Right kidney (tissue), 9 donors: ENCODE measurements at places on chromosomes 13 and 19.

GRCh38 chr19:51552996-51553725, 17.9 kb upstream of the ZNF175 start:
- peak; percentile 44 for DNase-seq

DNA sequence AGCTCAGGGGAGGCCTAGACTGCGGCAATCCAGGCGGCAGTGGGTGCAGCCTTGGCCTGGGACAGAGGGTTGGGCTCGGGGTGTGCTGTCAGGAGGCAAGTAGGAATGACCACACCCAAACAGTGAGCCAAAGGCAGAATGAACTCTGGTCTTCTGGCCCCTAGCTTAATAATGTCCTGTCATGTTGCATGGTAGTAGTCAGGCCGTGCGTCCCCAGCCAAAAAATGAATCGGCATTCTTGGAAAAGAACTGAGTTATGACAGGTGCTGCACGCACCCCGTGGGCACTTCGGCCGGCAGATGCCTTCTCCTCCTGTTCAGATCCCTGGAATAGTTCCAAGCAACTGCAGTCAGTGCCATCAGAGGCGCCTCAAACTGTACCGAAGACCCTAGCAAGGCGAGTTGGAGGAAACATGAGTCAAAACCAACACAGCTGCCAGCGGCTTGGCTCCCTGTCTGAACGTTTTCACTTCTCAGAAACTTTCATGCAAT, 55.9 kb downstream of the ATP7B start:
- DNase-seq = no peak

DNA sequence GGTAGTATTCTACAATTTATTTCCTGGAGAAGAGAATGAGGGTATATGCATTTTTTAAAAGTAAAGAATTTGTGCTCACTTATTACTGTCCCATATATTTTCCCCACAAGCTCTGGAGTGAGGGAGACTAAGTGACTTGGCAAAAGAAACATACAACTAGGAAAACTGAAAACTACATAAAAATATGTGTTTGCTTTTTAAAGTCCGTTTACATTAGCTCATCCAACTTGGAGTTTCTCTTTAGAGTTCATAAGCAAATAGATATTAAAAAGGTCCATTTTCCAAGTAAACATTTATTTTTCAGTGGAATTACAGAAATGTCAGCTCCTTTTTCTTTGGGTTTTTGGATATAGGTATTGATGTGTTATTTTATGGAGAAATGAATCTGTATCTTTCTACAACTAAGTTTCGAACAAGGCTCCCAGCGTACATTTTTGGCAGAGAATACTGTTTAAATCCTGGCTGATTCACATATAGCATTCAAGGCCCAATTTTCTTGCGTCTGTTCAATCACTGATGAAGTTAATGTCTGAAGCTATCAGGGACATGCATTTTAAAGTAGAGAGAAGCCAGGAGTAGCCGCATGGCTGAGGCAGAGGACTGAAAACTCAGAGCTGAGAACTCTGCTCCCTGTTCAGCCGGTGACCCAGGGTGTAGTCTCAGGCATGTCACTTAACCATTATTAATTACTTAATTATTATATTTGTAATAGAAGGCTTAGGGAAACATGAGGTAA, 729.4 kb downstream of the EFNB2 start:
- DNase-seq = no peak

DNA sequence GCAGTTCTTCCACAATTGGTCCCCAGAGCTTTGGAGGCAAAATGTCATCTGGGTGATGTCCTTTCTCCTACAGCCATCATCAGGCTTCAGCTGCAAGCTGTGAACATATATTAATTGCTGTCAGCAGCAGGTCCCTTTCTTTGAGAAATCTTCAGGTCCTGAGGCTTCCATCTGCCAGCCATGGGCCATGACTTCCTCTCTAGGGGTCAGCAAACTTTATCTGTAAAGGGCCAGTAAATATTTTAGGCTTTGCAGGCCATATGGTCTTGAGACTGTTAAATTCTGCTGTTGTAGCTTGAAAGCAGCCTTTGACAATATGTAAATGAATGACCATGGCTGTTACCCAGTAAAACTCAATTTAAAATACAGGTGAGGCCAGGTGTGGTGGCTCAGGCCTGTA, 27.1 kb downstream of the SERP2 start:
- DNase-seq = no peak

DNA sequence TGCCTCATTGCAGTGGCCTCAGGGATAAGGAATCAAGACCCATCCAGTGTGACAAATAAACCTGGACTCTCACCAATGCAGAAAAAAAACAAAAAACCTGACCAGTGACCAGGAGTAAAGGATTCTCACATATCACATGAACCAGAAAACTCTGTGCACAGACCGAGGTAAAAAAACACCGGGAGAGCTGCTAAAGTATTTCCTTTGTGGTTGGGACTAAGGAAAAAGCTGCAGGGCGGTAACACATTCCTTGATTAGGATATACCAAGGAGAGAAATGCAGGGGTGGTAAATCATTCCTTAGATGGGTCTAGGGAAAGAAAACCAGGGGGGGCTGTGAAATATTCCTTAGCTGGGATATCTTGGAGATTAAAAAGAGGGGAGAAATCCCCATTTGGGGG, 64.8 kb upstream of the ZNF85 start:
- DNase-seq = no peak

DNA sequence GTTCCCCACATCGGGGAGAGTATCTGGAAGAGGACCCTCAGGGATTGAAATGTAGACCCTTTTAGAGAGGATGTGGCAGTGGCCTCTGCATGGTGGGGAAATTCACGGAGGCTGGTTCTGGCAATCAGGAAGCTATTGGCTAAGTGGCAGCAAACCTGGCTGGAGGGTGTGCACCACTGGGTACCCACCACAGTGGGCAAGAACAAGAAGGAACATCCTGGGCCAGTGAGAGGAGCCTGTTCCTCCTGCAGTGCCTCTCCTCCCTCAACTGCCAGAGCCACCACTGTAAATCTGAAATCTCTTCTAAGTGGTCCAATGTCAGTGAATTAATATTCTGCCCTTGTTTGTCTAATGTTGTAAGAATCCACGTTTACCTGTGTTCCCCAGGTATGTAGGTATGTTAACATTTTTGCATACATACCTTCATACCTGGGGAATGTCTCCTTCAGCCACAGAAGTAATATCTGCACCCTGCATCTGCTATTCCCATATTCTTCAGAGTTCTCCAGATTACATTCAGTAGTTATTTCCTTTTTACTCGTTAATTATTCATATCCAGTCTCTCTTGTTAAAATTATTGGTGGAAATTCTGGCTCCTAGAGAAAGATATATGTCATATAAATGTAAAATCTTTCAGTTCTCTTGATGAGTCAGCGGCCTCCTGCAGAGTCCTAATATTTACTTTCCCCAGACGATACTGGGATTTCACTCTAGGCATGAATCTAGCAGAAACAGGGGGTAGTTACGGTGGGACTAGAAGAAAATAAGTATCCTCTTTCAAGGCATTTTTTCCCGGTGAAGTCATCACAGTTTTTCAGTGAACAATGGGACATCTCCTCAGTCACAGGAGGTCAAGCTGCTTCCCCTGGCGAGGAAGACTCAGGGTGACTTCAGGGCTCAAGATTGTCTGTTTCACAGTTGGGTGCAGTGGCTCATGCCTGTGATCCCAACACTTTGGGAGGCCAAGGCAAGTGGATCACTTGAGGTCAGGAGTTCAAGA, 148.3 kb downstream of the MYO16 start:
- DNase-seq = no peak

GRCh38 chr13:49827891-49828290, 35.4 kb upstream of the KPNA3 start:
- DNase-seq = no peak

DNA sequence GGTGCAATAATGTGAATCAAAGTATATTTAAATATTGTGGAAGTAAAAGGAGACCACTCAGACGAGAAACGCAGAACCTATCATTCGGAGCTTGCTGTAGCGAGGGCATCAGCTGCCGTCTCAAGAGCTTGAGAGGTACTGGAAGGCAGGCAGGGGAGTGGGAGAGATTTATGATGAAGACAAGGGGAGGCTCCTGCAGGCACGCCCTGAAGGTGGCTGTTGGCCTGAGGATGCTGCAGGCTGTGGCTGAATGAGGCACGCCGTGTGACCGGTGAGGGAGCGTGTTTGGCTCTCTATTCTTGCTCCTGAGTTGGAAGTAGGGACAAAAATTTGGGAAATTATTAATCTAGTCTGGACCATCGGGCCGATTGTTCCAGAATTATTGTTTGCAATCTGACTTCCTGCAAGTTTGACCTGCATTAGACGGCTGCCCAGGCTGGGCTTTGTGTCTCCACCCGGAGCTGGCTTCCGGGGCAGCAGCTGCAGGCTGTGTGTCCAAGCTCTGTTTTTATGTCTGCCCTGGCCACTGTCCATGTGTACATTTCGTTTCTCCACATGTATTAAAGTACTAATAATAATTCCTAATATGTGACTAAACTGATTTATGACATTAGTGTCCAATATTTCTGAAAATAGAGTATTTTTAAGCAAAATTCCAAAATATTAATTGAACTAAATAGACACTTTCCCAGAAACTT, 91.1 kb upstream of the ANKRD10 start:
- DNase-seq = peak; percentile 47

DNA sequence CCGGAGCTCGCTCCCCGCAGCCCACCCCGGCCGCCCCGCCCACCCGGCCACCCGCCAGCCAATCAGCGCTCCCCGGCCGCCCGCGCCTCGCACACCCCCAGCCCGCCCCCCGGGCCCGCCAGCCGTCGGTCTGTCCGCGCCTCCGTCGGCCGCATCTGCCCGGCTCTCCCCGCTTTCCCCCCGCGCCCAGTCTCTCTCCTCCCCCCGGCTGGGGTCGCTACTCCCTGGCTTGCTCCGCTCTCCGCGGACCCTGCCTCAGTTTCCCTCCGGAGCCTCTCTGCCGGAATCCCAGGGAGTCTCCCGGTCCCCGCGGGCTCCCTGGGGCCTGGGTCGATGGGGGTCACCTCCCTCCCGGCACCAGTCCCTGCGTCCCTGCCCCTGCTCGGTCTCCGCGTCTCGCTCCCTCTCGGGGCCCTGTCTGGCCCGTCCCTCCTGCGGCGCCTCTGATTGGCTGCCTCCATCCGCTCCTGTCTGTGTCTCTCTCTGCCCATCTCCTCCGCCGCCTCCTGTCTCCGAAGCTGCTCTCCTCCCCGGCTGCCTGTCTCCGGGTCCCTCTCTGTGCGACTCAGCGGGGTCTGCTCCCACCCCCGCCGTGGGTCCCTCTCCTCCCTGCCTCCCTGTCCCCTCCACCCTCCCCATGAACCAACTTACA, 484 bp downstream of the IL11 start:
- DNase-seq = peak; percentile 68

DNA sequence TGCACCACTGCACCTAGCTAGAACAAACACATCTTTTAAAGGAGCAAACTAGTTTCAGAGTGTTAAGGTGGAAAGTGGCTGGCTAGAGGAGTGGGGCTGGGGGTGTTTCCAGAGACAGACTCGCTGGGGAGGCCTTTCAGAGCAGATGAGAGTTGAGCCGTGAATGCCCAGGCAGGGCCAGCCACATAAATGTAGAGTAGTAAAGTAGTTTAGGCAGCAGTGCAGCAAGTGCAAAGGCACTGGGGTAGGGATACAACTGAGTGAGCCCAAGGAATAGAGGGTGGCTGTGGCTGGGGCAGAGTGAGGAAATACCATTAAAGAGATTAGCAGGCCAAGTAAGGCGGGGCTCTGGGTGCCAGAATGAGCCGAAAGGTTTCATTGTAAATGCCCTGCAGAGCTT, 72.0 kb downstream of the ALOX5AP start:
- no peak for DNase-seq

DNA sequence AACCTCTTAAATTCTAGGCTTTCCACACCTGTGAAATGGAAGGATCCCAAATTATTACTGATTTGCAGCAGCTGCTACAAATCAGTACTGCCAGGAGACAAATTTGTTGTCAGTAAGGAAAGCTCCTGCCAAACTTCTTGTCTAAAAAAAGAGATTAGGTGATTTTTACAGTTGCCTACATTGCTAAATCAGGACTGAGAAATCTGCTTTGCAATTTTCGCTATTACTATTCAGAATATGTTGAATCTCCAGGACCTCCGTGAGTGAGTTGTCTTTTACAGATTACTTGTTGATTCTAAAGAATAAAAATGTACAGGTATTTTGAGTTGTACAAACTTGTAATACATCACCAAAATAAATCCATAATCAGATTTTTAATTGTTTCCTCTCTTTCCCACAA, 1815.9 kb downstream of the PCDH9 start:
- DNase-seq = no peak

- DNase-seq = no peak
These were observed 100.3 kb upstream of the DOCK9 start for GRCh38 chr13:99078017-99078771.

DNA sequence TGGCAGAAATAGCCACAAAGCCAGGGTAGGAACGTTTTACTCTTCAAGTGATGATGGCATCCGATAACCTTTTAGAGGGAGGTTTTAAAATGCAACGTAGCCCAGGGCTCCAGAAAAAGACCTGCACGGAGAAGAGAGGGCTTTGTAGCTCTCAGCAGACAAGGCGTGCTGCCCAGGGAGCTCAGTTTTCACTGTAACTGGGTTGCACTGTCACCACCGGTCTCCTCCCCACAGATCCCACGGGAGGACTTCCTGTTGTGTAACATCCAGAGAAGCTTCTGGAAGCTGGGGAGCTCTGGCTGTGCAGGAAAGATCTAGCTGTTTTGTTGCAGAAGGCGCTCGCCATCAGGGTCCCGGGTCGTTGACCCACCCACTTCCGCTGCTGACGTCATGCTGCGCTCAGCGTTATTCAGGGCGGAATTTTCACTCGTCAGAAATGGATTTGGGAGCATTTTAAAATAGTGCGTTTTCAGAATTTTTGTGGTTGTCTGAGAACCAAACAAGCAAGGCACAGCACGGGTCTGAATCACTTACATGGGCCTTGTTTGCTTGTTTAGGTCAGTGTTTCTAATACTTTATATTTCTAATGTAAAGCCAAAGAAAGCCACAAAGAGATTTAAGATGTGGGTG, 50.8 kb downstream of the ATP11A start:
- no peak for DNase-seq

- no peak for DNase-seq
These were observed 170.0 kb downstream of the KDM4B start for GRCh38 chr19:5138606-5139582.

- no peak for DNase-seq
These were observed 59.0 kb downstream of the WDFY2 start for GRCh38 chr13:51643105-51643881.

DNA sequence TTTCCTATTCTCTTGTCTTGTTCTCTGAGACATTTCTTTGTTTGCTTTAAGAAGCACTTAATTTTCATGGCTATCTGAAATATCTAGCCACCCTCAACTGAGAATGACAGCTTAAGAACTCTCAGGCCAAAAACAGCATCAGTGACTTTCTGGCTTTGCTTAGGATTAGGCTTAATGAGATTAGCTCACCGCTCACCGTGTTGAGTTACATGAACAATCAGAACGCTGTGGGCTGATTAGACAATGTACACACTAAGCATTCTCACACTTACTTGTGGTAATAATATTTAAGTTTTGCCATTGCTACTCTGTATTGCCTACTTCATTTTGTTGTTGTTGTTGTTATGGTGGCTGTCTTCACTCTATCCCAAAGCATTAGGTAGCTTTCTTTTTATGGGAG, 1283.6 kb downstream of the UQCRFS1 start:
- no peak for DNase-seq
